Glutamatergic neuron (in vitro differentiated cells): ENCODE measurements at places on chromosomes 12 and 14.

DNA sequence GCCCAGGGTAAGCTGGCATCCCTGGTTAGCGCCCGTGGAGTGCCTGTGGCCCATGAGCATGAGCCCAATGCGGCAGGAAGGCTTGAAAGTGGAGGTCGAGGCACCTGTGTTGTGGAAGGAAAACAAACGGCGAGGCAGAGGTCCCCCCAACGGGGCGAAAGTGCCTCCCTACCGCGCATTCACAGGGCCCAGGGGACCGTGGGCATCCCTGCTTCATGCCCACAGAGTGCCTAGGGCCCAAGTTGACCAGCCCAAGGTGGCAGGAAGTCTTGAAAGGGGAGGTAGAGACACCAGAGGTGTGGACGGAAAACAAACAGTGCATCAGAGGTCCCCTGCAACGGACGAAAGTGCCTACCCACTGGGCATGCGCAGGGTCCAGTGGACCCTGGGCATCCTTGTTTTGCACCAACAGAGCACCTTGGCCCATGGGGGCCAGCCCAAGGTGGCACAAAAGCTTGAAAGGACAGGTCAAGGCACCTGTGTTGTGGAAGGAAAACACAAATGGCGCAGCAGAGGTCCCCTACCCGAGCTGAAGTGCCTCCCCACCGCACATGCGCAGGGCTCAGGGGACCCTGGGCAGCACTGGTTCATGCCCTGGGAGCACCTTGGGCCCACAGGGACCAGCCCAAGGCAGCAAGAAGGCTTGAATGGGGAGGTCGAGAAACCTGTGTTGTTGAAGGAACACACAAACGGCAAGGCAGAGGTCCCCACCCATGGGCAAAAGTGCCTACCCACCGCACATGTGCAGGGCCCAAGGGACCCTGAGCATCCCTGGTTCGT lies 377.5 kb downstream of the ALG10 start:
- H3K27me3 ChIP-seq = no peaks in the 10 kb centered on the region
- no peaks in the 10 kb centered on the region for H3K36me3 ChIP-seq
- no peaks in the 10 kb centered on the region for H3K4me1 ChIP-seq
- DNase-seq = peak; percentile 1
- no peak overlapping the region for H3K27ac ChIP-seq

- peaks cover 5% of the 10 kb centered on the region for H3K36me3 ChIP-seq
- peaks cover 2% of the 10 kb centered on the region for H3K4me1 ChIP-seq
- DNase-seq = no peak
- H3K27me3 ChIP-seq = peaks cover 3% of the 10 kb centered on the region
Measured at GRCh38 chr12:5660238-5660637, 228.3 kb downstream of the NTF3 start.

DNA sequence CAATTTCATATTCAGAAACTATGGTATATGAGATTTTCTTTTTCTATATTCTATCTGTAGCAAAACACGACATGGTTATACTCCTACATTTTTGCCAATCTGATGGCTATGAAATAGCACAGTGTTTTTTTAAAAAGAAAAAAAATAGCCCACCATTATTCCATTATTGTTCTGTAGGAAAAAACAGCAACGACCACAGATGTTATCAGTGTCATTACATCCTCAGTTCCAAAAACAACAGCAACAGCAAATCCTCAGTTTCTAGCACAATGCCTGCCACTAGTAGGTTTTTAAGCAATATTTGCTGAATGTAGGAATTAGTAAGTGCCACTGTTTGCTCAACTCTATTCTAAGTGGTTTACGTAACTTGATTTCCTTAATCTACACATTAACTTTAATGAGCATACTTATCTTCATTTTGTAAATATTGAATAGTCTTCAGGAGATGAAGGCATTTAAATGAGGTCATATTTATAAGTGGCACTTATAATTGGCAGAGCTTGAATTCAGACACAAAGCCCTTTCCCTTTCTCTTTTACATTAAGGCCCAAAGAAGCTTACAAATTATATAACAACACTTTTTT lies 8.3 kb downstream of the RNASE6 start:
- no peak overlapping the region for H3K4me3 ChIP-seq
- no peaks in the 10 kb centered on the region for H3K27me3 ChIP-seq
- no peaks in the 10 kb centered on the region for H3K36me3 ChIP-seq
- H3K27ac ChIP-seq = no peak overlapping the region

DNA sequence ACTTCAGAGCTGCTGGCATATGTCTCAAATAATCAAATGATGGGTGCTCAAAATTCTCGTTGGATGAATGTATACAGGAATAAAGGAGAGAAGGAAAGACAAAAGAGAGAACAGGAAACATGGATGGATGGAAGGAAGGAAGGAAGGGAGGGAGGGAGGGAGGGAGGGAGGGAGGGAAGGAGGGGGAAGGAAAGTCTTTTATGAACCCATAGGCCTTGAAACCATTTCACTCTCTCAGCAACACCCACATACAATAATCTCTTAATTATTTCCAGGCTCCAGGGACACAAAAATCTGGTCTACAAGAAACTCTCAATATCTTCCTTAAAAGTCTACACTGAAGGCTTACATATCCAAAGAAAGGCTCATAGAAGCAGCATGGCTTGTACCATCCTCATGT lies 363.4 kb upstream of the TMPO start:
- H3K4me3 ChIP-seq = no peak overlapping the region
- DNase-seq = no peak
- H3K27ac ChIP-seq = no peak overlapping the region
- peaks cover 3% of the 10 kb centered on the region for H3K27me3 ChIP-seq
- no peaks in the 10 kb centered on the region for H3K36me3 ChIP-seq

DNA sequence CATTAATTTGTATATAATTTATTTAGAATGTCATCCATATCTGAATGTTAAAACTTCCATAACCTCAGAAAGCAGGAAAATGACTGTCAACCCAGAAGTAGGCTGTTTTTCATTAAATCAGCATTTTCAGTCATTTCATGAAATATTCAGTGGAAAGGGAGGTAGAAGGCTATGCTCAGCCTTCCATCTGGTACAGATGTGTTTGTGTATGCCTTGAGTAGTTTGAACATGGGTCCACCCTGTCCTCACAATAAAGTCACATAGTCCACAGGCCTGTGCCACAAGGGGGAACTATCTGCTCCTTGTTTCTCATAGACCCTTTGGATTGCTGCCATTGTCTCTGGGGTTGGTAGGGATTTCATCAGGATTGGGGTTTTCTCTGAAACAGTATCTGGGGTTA lies 9.1 kb downstream of the LACRT start:
- H3K27ac ChIP-seq = no peak overlapping the region
- H3K4me1 ChIP-seq = no peaks in the 10 kb centered on the region
- H3K36me3 ChIP-seq = peaks cover 18% of the 10 kb centered on the region
- peaks cover 4% of the 10 kb centered on the region for H3K27me3 ChIP-seq
- no peak overlapping the region for H3K4me3 ChIP-seq
- DNase-seq = no peak

- no peaks in the 10 kb centered on the region for H3K4me1 ChIP-seq
- peaks cover 1% of the 10 kb centered on the region for H3K27me3 ChIP-seq
- no peaks in the 10 kb centered on the region for H3K36me3 ChIP-seq
- DNase-seq = no peak
- no peak overlapping the region for H3K27ac ChIP-seq
Measured at GRCh38 chr14:92540472-92541048, 27.0 kb downstream of the RIN3 start.

DNA sequence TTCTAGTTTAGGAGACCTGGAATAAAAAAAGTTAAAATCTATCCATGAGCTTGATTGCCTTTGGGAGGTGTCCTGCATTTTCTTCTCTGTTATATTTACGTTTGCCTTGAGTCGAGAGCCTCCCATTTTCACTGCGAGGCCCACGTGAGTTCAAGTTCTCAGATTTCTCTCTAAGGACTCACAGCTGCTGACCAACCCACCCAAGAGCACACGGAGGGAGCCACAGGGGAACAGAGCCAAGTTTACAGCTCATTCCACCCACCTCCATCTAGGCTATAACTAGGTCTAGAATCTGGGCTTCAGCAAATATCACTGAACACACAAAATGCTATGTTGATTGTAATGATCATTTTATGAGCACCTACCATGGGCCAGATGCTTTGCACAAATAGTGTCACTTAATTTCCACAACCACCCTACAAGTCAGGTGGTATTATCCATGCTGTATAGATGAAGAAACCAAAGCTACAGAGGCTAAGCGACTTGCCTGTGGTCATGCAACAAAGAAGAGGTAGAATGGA lies 16.7 kb downstream of the ALDH1L2 start:
- H3K4me1 ChIP-seq = no peaks in the 10 kb centered on the region
- no peaks in the 10 kb centered on the region for H3K27me3 ChIP-seq
- no peaks in the 10 kb centered on the region for H3K36me3 ChIP-seq
- no peak overlapping the region for H3K27ac ChIP-seq

DNA sequence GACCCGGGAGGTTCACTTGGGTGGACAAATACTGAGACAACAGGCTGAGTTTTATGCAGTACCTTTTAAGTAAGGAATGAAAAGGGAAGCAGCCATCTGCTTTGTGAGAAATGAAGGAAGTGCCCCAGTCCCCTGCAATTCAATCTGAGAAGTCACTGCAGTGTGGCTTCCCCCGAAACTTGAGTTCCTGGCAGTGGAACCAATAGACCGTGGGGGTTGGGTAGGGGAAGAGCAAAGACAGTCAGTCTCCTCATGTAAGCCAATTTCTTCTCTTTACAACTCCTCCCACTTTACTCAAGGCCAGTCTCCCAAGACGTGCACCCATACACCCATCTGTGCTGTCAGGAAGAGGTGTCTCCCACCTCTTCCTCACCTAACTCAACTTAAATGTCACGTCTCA lies 206.5 kb downstream of the BCAT1 start:
- peaks cover 2% of the 10 kb centered on the region for H3K27me3 ChIP-seq
- no peak overlapping the region for H3K4me3 ChIP-seq
- no peak for DNase-seq
- no peaks in the 10 kb centered on the region for H3K36me3 ChIP-seq

DNA sequence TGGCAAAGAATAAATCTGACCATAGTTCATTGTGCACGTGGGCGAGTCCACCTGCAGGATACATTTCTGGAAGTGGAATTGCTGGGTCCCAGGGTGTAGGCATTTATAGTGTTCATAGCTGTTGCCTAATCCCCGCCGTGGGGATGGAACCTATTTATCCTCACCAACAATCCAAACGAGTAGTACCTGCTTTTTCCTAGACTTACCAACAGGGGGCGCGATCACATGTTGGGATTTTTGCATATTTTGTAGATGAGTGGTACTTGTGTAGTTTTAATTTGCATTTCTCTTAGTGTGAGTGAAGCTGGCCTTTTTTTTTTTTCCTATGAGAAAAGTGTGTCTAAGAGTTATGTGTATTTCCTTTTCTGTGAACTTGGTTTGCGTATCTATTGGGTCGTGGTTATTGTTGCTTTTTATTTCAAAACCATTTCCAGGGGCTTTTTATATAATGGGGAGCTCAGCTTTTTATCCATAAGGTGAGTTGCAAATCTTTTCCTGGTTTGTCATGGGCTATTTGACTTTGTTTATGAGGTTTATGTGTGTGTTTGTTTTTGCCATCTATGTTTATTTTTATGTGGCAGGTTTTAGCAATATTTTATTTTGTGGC lies 67.2 kb downstream of the CCDC92 start:
- DNase-seq = peak; percentile 53
- H3K36me3 ChIP-seq = no peaks in the 10 kb centered on the region
- peaks cover 17% of the 10 kb centered on the region for H3K27me3 ChIP-seq
- H3K4me3 ChIP-seq = no peak overlapping the region

- H3K27ac ChIP-seq = peak overlapping the region; percentile 54
- no peak overlapping the region for H3K4me3 ChIP-seq
- peaks cover 6% of the 10 kb centered on the region for H3K4me1 ChIP-seq
- peaks cover 2% of the 10 kb centered on the region for H3K27me3 ChIP-seq
- DNase-seq = no peak
- H3K36me3 ChIP-seq = no peaks in the 10 kb centered on the region
Measured at GRCh38 chr14:85471744-85472143, 58.2 kb upstream of the FLRT2 start.

GRCh38 chr12:77678621-77679020 lies 152.1 kb upstream of the NAV3 start:
- H3K27ac ChIP-seq = no peak overlapping the region
- no peaks in the 10 kb centered on the region for H3K36me3 ChIP-seq
- H3K4me3 ChIP-seq = no peak overlapping the region
- no peak for DNase-seq
- H3K27me3 ChIP-seq = peaks cover 2% of the 10 kb centered on the region

- peaks cover 66% of the 10 kb centered on the region for H3K4me1 ChIP-seq
- H3K27ac ChIP-seq = no peak overlapping the region
- H3K36me3 ChIP-seq = no peaks in the 10 kb centered on the region
Measured at GRCh38 chr12:57838594-57839302, 7.8 kb downstream of the CTDSP2 start.

- no peak overlapping the region for H3K27ac ChIP-seq
- H3K4me1 ChIP-seq = no peaks in the 10 kb centered on the region
- DNase-seq = peak; percentile 17
Measured at GRCh38 chr14:28375295-28375694, 391.3 kb upstream of the FOXG1 start.

GRCh38 chr14:21852061-21852664 lies 178.5 kb upstream of the OR4E1 start:
- no peaks in the 10 kb centered on the region for H3K36me3 ChIP-seq
- H3K4me1 ChIP-seq = no peaks in the 10 kb centered on the region
- no peak overlapping the region for H3K4me3 ChIP-seq
- peak; percentile 81 for DNase-seq
- H3K27me3 ChIP-seq = peaks cover 3% of the 10 kb centered on the region

DNA sequence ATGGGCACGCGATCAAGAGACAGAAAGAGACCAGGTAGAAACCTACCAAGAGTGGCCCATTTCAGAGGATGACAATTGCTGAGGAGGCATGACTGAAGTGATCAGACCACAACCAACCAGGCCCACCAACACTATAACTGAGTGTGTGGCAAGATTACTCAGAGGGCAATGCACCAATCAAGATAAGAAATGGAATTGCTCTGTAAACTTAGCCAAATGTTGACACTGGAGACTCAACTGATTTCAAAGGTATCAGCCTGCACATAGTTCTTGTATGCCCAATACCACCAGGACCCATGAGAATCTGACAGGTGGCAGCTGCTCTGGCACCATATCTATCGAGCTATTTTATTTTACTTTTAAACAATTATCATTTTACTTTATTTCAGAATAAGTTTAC lies 128.9 kb downstream of the FOXN3 start:
- H3K36me3 ChIP-seq = peaks cover 5% of the 10 kb centered on the region
- DNase-seq = no peak
- peaks cover 15% of the 10 kb centered on the region for H3K27me3 ChIP-seq
- H3K27ac ChIP-seq = no peak overlapping the region
- no peak overlapping the region for H3K4me3 ChIP-seq

DNA sequence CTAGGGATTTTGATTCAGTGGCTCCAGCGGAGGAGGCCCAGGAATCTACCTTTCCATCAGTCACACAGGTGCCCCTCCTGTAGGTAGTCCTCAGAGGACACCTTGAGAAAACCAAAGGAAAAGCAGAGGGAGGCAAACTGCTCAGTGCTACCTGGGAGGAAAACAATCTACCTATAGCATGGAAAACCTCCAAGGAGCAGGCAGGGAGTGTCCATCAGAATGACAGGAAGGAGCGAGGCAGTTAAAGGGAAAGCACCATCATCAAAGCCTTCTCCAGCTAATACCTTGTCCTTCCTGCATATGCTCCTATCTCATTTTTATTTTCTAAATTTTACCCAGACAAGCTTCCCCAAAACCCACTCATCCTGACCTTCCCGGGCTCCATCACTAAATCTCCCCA lies 25.4 kb downstream of the DPF3 start:
- no peak overlapping the region for H3K4me3 ChIP-seq
- no peaks in the 10 kb centered on the region for H3K36me3 ChIP-seq
- no peak for DNase-seq
- no peaks in the 10 kb centered on the region for H3K27me3 ChIP-seq
- H3K27ac ChIP-seq = no peak overlapping the region
- no peaks in the 10 kb centered on the region for H3K4me1 ChIP-seq

- peaks cover 10% of the 10 kb centered on the region for H3K27me3 ChIP-seq
- H3K4me1 ChIP-seq = peaks cover 43% of the 10 kb centered on the region
- no peaks in the 10 kb centered on the region for H3K36me3 ChIP-seq
Measured at GRCh38 chr12:2287589-2287988, 234.8 kb downstream of the CACNA1C start.
